ENCODE measurements at places on chromosomes 2 and 18.
A peak's percentile ranks its signal among the peaks of the same experiment; 100 is the strongest.

- DNase-seq, result no peak
Measured at GRCh38 chr18:44911773-44912172, 231.1 kb downstream of the SETBP1 start.

- DNase-seq, result no peak
Measured at GRCh38 chr2:186737732-186738508, 44.1 kb downstream of the FAM171B start.

DNA sequence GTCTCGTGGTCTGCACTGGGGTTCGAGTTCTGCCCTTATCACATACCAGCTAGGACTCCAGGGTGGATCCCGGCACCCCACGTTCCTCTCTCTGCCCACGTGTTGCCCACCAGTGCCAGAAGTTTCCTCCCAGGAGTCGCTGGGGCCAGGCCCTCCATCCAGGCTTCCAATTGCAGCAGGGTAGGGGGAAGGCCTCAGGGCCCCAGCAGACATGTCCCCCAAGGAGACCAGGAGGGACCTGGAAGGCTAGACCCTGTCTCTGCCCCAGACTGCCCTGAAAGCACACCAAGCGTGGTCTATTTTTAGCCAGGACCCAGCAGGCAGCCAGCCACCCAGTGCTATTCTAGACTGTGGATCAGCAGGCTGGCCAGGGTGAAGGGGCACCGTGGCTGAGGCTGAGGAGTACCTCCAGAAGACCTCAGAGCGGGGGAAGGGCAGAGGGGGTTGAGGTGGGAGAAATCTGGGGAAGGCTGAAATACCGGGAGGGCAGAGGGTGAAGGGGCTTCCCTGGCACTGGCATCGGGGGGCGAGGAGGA lies 18.8 kb upstream of the TNS1 start:
- DNase-seq, result no peak

GRCh38 chr2:95350368-95350767 lies 52.1 kb upstream of the FAHD2A start:
- DNase-seq, result no peak

GRCh38 chr2:44168681-44169154 lies at the start of gene PPM1B:
Gene PPM1B (plus strand): TSS chr2:44168875. CDS start chr2:44201200, 32,325 bp downstream.
- DNase-seq, result no peak

DNA sequence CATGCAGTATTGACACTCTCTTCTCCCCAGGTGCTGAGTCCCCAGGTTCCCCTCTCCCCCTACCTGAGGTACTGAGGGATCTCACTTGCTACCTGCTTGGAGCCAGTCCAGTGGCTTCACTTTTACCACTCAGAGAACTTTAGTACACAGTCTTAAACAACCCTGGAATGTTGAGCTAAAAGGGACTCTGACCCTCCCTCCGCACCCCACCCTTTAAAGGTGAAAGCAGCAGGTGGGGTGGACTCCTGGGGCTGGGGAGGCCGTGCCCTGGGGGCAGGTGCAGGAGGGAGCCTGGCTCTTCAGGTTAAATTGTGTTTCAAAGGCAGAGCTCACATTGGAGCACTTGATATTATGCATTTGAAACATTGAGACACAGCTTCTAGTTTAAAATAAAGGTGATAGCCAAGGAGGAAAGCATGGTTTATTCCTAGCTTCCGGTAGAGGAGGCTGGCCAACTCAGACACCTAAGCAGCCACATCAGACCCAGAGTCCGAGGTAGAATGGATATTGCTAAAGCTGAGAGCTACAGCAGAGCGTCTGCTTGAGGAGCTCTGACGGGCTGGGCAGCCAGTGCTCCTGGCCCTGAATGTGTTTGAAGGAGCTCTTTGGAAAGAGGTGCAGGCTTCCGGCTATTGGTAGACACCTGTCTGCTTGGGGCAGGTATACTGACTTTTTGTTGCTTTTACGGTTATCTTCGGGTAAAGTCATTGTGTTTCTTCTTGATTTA lies 196.4 kb downstream of the AGAP1 start:
- no peak for DNase-seq

DNA sequence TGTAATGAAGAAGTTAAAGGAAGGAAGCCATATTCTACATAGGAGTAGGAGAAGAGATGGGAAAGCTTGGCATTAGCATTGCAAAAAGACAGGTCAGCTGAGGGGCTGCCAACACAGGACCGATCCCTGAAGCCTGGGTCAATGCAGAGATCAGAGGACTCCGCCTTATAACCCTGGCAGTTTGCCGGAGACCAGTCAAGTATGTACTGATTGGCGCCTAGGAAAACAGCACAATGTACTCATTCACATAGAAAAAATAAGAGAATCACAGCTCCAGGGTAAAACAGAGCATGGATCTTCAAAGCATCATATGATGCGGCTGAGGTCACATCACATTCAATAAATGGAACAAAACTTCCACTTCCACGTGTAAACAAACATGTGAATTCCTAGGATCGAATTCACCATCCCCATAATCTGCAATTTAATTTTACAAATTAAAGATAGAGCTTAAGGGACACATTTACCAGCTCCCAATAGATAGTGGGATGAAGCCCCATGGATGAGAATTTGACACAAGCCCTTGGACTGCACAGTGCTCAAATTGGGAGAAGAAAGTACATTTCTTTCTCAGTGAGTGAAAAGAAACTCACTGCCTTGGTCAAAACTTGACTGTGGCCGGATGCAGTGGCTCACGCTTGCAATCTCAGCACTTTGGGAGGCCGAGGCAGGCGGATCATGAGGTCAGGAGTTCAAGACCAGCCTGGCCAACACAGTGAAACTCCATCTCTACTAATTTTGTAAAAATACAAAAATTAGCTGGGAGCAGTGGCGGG lies 135.0 kb upstream of the KLHL14 start:
- DNase-seq, result no peak

DNA sequence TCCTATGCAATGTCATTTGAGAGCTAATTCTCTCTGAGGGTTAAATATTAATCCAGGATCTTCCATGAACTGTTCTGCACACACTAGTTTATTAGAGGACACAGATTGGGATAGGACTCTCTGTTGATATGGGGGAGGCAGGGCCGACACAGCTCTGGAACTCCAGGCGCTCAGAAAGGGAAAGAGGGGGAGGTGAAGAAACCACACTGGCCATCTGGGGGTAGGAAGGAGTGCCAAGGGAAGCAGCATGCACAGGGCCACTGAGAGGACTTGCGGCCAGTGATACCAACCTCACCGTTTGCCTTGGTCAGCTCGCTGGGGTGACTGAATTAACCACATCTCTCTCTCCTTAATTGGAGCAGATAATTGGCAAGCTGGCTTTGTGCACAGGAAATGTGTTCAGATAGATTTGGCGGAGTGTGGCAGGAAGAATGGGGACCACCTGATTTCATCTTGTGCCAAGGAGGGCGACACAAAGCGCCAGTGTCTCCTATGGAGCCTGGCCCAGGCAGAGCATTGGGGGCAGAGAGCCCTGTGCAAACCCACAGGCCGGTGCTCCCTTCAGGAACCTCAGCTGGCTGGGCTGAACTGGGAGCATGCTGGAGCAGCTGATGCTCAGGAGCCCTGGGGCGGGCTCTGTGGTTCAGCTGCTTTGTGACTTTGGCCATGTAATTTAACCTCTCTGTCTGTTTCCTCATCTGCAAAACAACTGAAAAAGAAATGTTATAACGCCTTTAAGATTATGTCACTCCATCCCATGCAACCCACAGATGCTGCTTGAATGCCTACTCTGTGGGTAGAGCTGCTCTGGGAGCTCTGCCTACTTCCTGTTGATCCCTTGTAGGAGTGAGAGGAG lies 114.7 kb upstream of the STON1 start:
- DNase-seq, result peak; percentile 91

DNA sequence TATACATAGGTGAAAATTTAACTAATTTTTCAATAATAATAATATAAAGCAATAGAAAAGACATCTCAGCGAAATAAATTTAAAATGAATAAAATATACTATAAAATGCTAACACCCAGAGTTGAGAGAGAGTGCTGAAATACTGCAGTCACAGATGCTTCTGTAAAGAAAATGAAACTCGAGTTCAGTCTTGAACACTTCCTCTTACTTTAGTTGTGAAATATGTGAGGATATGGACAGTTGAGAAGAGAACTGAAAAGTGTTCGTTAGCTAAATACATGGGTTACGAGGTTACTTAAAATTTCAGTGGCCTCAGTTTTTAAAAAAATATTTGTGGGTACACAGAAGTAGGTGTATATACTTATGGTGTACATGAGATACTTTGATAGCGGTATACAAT lies 106.8 kb downstream of the DNAH7 start:
- peak; percentile 75 for DNase-seq

DNA sequence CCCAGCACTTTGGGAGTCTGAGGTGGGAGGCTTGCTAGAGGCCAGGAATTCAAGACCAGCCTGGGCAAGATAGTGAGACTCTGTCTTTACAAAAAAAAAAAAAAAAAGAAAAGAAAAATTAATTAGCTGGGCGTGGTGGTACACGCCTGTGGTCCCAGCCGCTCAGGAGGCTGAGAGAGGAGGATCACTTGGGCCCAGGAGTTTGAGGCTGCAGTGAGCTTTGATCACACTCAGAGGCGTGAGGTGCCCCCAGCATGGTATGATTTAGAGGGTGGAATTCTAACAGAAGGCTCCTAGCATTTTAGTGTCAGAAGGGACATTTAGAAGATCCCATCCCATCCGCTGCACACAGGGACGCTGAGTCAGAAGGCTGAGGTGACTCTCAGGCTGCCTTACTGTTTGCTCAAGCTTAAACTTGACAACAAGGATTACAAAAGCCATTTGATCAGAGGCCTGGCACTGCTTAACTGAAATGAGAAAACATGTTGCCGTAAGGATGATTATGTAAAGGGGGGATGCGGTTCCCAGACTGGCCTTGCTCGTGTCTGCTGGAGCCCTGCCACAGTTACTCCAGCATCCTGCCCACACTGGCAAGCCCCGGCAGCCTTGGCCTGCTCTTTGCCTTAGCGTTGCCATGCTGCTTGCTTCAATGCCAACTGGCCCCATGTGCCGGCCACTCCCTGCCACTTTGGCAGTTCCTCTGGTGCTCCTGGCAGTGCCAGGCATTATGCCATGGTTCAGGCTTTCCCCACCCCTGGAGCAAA lies 45.6 kb upstream of the SLC1A4 start:
- DNase-seq, result peak; percentile 53

- DNase-seq, result peak; percentile 84
Measured at GRCh38 chr2:135931776-135932443, 53.5 kb downstream of the DARS1 start.

DNA sequence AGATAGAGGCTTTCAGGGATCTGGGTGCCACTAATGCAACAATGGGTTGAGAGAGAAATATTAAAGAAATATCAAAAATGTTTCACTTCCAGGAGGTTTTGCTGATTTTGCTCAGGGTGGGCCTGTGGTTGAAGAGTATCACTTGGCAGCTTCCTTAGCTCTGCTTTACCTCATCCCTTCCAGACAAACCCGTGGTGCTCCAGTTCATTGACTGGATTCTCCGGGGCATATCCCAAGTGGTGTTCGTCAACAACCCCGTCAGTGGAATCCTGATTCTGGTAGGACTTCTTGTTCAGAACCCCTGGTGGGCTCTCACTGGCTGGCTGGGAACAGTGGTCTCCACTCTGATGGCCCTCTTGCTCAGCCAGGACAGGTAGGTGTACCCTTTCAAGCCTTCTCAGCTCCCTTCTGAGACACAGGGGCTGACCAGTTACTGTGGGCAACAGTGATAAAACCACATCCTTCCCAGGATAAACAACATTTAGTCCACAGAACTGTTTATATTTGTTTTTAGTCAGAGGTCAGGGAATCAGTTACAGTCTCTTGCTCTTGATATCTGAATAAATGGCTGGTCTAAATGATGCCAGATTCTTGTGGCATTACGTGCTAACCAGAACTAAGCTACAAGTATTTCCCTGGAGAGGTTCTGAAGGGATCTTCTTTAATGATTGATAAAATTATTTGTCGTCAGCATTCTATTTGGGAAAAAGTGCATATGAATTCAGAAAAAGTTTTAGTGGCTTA lies 7.0 kb downstream of the SLC14A1 start:
- DNase-seq, result no peak

GRCh38 chr18:906416-907114 lies 1.9 kb downstream of the ADCYAP1 start:
- DNase-seq, result no peak

- DNase-seq, result no peak
Measured at GRCh38 chr2:11013196-11013595, 101.5 kb downstream of the KCNF1 start.

GRCh38 chr18:65919018-65919417 lies 168.2 kb downstream of the CDH7 start:
- DNase-seq, result no peak

DNA sequence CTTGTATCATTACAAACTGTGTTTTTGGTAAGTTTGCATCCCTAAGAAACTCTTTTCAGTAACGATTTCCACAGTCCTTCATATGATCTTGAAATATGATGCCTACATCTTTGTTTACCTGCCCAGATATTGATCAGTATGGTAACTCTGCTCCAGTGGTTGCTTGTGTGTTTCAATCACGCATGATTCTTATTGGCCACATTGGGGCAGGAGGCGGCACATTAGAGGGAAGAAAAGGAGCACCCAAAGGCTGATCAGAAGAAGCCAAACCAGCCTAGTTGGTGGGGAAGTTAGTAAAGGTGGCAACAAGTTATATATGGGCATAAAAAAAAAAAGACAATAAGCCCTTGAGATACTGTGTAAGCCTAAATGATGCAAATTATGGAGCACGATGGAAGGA lies 158.9 kb downstream of the RHBDD1 start:
- DNase-seq, result no peak

GRCh38 chr2:10529611-10530010 lies 81.5 kb upstream of the ODC1 start:
- no peak for DNase-seq

DNA sequence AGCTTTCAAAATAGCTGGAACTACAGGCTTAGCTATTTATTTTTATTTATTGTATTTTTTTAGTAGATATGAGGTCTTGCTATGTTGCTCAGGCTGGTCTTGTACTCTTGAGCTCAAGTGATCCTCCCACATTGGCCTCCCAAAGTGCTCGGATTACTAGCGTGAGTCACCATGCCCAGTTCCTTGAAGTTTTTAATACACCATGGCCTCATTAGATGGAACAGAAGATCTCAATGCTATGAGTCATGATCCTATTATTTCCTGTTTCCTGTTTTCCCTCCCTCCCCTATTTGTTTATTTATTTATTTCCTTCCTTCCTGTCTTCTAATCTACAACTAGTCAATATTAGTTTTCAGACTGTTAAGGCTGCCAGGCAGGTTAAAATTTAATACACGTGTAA lies 309.0 kb downstream of the CMPK2 start:
- DNase-seq, result no peak

- DNase-seq, result peak; percentile 24
Measured at GRCh38 chr2:239275847-239276831, 124.7 kb downstream of the HDAC4 start.

DNA sequence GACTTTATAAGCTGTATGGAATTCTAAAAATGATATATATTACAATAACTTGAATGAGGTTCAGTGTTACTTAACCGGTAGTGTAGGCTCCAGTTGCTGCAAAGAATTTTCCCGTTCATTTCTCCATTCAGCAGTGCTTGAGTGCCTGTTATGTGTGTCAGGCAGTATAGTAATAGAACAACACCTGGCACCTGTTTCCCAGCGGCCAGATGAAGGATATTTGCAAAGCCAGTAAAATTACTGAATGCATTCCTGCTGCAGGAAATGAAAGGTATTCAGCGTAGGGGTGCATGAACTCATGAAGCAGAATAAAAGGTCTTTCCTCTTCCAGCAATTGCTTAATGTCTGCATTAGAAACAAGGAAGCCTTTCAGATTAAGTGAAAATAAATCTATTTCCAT lies 18.8 kb downstream of the YPEL5 start:
- no peak for DNase-seq

Data from inflammatory macrophage (primary cell).